ENCODE measurements at places on chromosomes 4 and X.

DNA sequence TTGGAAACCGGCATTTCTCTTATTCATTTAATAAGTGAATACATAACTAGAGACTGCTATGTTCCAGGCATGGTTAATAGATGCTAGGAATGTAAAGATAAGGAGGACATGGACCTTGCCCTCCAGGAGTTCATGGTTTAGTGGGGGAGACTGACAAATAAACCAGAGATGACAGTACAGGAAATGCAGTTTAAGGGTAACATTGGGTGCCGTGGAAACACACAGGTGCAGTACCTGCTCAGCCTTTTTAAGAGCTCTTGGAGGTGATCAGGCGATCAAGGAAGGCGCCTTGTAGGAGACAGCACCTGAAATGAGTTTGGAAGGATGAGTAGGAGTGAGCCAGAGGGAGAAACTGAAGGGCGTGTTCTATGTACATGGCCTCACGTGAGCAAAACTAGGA, 145.8 kb downstream of the AASDH start:
- no peak for DNase-seq

- DNase-seq: no peak
Observed at GRCh38 chrX:136049608-136050007, 64.4 kb downstream of the SLC9A6 start.

DNA sequence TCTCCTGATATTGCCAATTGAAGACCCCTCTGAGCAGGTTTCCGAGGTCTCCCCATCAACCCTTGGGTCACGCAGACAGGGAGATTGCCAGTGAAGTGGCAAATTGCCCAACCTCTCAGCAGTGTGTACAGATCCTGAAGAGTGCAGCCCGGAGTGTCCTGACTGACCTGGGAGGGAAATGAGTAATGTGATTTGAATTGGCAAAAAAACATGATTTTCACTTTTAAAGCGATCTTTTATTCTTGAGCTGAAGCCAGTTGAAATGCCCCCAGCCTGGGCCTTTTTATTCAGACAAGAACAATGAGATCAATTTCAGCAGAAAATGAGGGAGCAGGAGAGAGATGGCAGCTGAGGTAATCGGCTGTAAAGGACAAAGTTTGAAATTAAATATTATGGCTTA, 401.8 kb downstream of the RAPGEF2 start:
- no peak for DNase-seq

DNA sequence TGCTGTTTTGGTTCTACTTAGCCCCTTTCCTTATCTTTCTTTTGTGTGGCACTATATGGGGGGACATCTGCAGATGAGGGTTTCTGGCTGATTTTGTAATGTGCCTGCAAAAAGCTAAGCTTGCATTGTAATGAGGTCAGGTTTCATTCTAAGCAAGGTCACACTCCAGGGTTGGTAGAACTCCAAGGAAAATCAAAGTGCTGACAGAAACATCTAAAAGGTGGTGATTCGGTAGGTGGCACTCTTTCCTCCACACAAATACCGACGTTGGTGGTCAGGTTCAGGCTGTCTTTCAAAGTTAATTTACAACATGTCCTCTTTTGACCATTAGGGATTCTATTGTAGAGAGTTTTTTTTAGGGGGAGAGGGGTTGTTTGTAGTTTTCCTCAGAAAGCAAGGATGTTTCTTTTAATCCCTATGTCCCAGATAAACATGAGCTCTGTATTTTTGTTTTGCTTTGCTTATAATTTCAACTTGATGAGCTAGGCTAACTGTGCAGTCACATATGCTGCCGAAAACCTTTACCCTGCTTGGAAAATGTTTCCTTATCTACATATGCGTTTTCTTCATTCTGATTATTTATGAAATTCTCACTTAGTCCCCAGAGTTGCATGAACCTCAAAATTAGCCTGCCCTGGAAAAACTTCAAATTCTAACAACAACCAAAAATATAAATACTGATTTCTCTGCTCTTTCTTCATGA, 434.2 kb downstream of the PPARGC1A start:
- DNase-seq: no peak

DNA sequence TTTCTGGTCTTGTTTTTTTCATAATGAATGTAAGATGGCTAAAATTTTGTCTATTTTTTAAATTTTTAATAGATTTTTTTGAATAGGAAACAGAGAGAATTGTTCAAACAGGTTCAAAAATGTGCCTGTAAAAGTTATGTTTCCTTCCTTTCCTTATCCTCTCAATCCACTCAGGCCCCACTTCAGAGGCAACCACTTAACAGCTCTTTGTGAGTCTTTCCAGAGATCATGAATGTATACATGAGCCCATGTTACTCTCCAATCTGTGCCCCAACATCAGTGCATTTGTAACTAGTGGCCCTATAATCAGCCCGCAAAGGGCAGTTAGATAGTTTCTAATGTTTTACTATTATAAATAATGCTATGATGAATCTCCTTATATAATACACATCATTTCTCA, 14.0 kb downstream of the CFI start:
- no peak for DNase-seq

DNA sequence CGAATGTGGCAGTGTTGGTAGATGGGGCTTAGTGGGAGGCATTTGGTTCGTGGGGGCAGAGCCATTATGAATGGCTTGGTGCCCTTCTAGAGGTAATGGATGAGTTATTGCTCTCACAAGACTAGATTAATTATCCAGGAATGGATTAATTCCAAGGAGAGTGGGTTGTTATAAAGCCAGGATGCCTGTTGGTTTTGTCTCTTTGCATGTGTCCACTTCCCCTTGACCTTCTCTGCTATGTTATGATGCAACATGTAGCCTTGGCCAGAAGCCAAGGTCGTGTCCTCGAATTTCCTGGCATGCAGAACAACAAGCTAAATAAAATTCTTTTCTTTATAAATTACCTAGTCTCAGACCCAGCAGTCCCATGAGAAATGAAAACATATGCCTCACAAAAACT, 111.2 kb upstream of the PLS3 start:
- no peak for DNase-seq

DNA sequence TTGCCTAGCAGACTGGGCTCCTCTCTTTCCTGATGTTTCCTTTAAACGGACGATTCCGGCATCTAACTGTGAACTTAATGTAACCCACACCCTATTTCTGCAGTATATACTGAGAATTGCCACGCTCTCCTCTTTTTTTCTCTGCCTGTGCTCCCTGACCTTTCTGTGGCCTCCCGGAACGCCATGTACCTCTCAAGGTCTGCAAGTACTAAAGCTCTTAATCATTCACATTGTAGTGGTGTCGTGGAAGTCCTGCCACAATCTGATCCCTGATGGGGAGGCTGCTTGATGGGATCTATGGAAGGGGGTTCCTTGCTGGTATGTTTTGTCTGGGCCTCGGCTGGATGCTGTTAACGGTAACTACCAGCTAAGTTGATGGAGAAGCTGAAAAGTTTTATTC, 302.9 kb upstream of the EPHA5 start:
- DNase-seq: no peak

GRCh38 chrX:18194688-18195087, 26.0 kb downstream of the BEND2 start:
- DNase-seq: no peak

DNA sequence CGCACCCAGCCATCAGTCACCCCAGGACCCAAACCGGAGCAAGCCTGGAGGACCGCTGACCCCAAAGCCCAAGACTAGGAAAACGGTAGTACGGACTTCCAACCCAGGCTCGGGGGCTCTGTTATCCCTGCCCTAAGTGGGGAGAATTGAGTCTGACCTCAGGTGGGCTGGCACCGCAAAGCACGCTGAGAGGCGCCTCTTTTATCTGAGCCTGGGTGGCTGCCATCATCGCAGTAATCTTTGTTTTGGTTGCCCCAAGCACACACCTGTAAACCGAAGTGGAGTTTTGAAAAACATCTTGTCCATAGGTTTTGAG, 894 bp upstream of the SH3RF1 start:
- no peak for DNase-seq

- DNase-seq: no peak
Observed at GRCh38 chr4:47942081-47942819, 27.9 kb upstream of the NFXL1 start.

- DNase-seq: no peak
Observed at GRCh38 chr4:148203056-148203898, 238.9 kb downstream of the NR3C2 start.

DNA sequence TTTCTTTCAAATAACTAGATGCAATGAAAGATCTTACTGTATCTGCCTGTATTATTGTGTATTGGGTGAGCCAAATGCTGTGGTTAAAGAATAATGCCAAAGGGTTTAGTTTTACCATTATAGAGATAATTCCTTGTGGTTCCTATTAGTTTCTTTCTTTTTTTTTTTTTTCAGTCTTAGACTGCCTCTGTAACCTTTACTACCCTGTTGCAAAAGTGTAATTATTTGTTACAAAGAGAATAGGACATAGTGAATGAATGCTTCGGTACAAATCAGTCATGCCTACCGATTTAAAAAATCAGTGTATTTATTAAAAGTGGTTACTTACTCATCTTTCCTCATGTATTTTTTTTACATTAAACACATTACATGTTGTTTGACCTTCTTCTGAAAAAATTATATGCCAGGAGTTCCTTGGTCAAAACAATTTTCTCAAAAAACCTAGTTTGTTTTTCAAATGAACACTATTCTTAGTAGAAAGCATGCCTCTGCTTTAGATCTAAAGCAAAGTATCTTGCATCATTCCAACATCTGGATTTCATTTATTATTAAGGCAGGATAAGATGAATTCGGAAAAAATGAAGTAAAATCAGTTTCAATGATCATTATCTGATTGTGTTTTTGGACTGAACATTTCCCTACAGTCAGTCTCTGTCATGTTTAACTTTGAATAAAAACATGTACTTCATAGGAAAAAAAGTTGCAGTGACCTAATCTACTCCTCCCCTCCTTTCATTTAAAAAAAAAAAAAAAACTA, 21.2 kb upstream of the SYNPO2 start:
- no peak for DNase-seq

DNA sequence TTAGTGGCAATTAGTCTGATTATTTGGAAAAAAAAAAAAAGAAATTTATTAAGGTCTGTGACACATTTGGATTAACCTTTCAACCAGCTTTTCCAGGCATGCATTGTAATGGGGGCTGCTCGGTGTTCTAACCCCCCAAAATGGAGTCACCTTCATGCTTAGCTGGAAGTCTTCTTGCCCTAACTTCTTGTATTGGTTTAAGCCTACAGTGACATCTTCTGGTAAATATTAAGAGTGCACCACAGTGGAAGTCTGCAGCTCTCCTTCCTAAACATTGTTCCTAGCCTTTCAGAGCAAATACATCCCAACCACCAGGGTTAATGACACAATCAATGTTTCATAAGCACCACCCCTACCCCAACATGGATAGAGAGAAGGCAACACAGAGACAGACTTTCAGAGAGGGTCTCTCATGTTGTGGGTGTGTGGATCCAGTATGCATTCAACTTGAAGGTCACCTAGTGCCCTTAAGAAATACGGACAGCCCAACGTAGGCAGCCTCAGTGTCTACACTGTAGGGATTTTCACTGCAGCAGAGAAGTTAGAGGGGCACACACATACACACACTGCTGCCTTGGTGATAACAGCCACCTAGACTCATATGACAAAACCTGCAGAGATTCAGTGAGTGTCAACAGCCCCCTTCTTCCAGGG, 142.9 kb upstream of the MBNL3 start:
- no peak for DNase-seq

Data from stimulated activated CD8-positive, alpha-beta memory T cell treated with anti-CD3 and anti-CD28 coated beads, Interleukin-4, amount 100 ng/mL, for 1 hour (primary cell).